ENCODE measurements at places on chromosomes 7 and 10.
A peak's percentile ranks its signal among the peaks of the same experiment; 100 is the strongest.

DNA sequence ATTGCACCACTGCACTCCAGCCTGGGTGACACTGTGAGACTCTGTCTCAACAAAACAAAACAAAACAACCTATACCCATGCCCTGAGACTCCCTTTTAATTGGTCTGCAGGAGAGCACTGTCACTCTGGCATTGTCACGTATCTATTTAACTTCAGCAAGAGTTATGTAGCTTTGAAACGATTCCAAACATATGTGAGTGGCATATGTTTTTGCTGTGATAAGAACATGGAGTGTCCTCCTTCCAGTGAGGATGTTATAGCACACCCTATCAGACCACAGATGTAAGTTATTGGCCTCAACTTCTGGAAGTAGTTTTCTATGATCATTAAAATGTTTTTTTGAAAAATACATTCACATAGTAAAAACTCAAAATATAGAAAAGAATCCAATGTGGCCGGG lies 15.5 kb upstream of the DNAJC12 start:
- no peak overlapping the region for H3K27ac ChIP-seq
- H3K4me3 ChIP-seq: no peak overlapping the region
- H3K27me3 ChIP-seq: no peaks in the 10 kb centered on the region

GRCh38 chr7:112361154-112361553 lies 89.1 kb upstream of the IFRD1 start:
- H3K4me3 ChIP-seq: no peak overlapping the region
- H3K27me3 ChIP-seq: no peaks in the 10 kb centered on the region
- peaks cover 16% of the 10 kb centered on the region for H3K4me1 ChIP-seq
- peak overlapping the region; percentile 70 for H3K27ac ChIP-seq
- DNase-seq: no peak
- H3K36me3 ChIP-seq: no peaks in the 10 kb centered on the region

DNA sequence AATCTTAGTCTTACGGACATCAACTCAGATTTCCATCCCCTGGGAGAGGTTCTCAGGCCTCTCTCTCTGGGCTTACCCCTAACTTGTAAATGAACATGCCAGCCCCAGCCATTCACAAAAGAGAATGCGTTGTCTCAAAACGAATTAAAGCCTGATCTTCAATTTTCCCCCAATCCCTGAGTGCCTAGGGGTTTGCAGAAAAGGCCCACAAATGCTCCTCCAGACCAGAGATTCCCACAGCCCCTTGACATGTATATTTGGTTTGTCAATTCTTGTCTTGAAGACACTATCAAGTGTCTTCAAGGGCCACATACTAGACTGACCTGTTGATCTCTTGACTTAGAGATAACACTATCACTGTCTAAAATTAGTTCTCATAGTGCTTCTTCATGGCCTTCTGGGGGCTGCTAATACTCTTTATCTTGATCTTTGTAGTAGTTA lies 11.9 kb upstream of the HOXA13 start:
- H3K4me3 ChIP-seq: no peak overlapping the region
- H3K27me3 ChIP-seq: peaks cover 95% of the 10 kb centered on the region
- no peak for DNase-seq
- H3K4me1 ChIP-seq: peaks cover 20% of the 10 kb centered on the region

DNA sequence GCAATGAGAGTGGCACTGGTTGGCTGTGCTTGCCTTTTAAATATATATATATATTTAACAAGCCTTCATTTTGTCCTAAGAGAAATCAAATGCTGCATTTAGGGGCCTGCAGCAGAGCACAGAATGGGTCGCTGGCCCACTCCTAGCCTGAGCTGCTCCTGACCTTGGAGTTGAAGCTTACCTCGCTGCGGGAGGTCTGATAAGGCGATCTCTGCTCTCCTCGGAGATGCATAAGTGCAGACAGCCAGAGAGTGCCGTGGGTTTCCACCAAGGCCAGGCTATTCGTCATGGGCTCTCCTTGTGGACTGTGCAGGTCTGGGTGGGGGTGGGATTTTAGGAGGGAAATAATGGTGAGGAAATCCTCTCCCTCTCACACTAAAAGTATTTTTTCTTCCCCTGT lies 99.5 kb upstream of the IKZF1 start:
- no peak overlapping the region for H3K27ac ChIP-seq
- no peaks in the 10 kb centered on the region for H3K36me3 ChIP-seq
- H3K4me3 ChIP-seq: no peak overlapping the region
- H3K4me1 ChIP-seq: peaks cover 13% of the 10 kb centered on the region

DNA sequence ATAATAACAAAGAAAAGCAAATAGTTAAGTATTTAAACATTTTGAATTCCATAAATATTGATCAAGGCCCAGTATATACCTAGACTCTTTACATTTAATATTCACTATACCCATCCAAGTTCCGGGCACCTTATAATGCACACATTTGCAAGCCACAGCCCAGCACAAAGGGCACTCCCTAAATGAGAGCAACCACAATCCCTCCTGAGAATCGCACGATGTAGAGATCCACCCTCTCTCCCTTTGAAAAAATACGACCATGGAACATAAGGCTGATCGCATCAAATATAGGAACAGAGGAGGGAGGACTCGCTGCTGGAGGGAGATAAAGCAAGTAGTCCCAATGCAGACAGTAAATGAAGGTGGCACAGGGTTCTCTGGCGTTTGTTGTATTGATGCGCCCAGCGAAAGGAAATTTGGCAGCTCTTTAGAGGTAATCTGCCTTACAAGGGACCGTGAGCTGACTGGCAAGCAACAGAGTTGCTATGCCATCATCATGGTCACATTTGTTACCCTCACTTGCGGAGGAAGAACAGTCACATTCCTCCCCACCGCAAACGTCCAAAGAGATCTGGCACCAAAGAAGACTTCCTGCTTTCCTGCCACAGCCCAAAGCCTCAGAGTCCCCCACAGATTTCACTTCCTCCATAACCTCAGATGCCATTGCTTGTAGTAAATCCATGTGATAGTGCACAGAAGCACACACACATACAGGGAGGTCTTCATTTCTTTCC lies 16.1 kb upstream of the TAS2R40 start:
- H3K4me1 ChIP-seq: peaks cover 8% of the 10 kb centered on the region
- peak; percentile 54 for DNase-seq
- H3K27ac ChIP-seq: no peak overlapping the region

DNA sequence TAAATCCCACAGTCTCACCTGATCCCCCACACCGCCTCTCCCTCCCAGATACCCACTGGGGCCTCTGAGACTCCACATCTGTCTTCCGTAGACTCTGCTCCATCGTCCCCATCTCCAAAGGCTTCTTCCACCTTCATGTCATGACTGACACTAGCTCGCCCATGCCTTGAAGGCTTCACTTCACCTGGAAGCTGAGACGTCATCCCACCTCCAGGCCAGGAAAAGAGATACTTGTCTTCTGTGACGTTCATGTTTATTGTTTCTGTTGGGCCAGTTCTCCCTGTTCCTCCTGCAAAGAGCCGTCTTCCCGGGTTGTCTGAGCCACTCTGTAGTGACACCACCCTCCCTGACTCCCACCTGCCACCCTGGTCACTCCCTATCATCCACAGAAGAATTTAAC lies 3.6 kb upstream of the ZNF862 start:
- no peak overlapping the region for H3K4me3 ChIP-seq
- H3K36me3 ChIP-seq: no peaks in the 10 kb centered on the region
- DNase-seq: no peak
- peaks cover 8% of the 10 kb centered on the region for H3K4me1 ChIP-seq
- H3K27ac ChIP-seq: no peak overlapping the region

Measured in lower lobe of right lung (tissue), 2 donors.